Activated naive CD8-positive, alpha-beta T cell treated with anti-CD3 and anti-CD28 coated beads, Interleukin-2, amount 50 U/mL, for 24 hours (primary cell): ENCODE measurements at places on chromosomes 1 and 21.
A peak's percentile ranks its signal among the peaks of the same experiment; 100 is the strongest.

DNA sequence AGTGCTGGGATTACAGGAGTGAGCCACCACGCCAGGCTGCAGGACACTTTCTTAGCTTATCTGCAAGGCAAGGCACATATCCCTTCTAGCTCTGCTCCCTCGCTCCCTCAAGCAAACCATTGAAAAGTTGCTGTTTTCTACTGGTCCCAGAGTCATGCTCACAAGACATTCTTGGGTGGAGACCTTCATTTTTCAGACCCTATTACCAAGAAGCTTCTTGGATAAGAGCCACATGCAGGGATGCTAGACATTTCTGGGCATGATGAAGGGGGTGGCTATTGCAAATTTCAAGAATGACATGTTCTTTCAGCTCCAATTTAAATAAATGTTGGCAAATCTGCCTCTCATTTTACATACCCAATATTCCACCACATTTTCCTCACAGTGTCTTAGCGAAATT is 33.9 kb downstream of the CAPN9 start:
- no peak for DNase-seq

DNA sequence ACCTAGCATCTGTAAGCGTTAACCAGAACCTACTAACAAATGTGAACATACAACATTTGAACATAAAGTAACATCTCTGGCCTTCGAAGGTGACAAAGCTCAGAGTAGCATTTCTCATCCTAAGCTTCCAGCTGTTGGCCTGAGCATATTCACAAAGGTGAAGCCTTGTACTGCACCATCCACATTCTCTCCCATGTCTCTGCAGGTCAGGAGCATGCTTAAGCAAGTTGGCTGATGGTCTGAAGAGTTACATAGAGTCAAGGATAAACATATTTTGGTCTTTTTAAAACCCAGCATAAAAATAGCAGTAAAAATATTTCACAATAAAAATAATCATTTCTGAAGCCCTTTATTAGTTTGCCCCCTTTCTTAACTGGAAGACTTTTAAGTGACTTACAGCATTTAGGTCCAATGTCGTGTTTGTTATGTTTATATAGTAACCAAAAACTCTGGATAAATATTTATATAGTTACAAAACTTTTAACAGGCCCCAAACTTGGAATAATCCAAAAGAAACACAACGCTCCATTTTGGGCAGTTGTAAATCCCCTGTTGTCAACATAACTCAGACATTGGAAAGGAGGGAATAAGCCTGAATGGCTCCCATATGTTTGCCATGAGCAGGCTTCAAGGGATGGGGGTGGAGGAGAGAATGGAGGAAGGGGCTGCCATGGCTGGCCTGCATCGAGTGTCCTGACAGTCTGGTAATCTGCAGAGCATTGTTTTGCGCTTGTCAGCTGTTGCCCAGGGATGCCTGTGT is 42.8 kb upstream of the ENAH start:
- DNase-seq, result no peak

DNA sequence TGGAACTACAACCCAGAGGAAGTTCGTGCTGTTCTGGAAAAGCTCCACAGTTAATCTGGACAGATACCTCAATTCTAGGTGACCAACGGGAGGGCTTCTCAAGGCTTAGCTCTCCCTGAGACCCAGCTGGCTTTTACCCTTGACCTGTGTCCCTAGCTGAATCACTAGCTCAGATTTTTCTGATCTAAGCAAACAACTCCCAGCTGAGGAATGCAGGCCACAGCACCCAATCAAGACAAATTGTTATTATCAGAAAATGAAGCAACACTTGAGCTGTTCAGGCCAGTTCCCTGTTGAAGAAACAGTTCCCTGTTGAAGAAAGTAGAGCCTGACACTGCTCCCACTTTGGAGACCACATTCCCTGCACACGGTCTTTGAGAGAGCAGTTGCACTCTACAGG is 16.0 kb downstream of the DIO1 start:
- no peak for DNase-seq

GRCh38 chr1:208868554-208868953 is 624.4 kb upstream of the PLXNA2 start:
- DNase-seq, result no peak

DNA sequence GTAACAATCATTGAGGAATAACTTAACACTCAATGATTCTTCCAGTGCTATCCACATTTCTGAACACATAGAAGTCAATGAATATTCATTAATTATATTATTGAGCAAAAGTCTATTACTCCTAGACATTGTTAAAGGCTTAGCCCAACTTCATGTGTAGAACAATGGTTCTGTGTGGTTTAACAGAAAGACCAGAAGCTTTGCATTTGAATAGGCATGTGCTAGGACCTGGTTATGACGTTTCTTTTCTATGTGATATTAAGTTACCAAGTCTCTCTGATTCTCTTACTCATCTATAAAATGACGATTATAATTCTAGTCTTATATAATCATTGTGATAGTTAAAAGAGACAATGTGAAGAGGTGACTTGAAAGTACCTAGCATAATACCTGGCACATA is 5.2 kb downstream of the NTMT2 start:
- no peak for DNase-seq

DNA sequence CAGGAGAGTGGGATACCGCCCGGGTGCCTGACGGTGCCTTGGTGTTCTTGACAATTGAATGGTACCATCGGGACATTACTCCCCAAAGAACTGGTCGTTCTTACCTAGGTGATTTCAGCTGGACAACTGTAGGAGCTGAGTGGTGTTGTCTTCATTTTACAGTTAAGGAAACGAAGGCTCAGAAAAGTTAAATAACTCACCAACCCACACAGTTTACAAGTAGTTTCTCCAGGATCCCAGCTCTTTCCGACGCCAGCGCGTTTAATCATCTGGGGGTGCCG is 1.6 kb downstream of the PIK3CD start:
- DNase-seq, result no peak

GRCh38 chr21:16634515-16634914 is 878.3 kb upstream of the CXADR start:
- DNase-seq, result no peak

DNA sequence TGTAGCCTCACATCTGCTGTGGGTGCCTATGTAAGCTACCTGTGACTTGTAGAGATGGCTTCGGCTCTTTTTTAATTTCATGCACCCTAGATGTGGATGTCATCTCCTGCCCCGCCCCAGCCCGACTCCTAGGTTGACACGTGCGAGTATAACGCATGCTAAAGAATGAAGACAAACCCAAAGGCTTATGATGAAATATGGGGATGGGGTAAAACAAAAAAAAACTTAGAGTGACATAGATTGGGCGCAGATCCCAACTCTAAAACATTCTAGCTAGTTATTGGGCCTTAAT is 613 bp upstream of the ERO1B start:
- DNase-seq, result no peak

GRCh38 chr1:89557956-89558355 is 33.3 kb downstream of the LRRC8B start:
- no peak for DNase-seq

- no peak for DNase-seq
Observed at GRCh38 chr1:197526736-197527371, 248.4 kb downstream of the DENND1B start.

DNA sequence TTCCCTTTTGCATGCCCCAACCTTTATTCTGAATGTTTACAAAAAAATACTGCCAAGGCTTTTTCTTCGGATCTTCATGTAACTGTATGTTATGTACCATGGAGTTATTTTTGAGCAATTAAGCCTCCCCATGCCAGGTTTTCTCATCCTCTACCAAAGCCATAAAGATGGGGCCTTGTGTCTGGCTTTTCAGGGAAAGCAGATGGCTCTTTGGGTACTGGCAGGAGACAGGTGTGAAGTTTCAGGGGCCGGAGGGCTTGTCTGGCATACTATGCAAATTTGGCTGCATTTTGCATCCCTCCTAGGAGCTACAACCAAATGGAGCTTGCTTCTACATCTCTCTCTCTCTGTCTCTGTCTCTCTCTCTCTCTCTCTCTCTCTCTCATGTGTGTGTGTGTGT is 28.1 kb upstream of the PLXNA2 start:
- no peak for DNase-seq

DNA sequence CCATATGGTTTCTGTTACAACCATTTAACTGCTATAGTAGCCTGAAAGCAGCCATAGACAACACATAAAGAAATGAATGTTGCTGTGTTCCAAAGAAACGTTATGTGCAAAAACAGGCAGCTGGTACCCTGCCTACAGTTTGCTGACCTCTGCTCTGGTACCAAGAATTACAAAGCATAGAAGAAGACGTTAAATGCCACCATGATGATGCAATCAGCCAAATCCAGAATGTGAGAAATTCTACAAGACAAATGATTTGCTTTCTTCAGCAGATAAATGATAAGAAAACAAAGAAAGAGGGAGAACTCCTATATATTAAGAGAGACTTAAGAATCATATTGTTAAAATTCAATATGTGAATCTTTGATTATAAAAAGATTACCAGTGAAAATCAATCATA is 97.8 kb upstream of the PDE4B start:
- no peak for DNase-seq

DNA sequence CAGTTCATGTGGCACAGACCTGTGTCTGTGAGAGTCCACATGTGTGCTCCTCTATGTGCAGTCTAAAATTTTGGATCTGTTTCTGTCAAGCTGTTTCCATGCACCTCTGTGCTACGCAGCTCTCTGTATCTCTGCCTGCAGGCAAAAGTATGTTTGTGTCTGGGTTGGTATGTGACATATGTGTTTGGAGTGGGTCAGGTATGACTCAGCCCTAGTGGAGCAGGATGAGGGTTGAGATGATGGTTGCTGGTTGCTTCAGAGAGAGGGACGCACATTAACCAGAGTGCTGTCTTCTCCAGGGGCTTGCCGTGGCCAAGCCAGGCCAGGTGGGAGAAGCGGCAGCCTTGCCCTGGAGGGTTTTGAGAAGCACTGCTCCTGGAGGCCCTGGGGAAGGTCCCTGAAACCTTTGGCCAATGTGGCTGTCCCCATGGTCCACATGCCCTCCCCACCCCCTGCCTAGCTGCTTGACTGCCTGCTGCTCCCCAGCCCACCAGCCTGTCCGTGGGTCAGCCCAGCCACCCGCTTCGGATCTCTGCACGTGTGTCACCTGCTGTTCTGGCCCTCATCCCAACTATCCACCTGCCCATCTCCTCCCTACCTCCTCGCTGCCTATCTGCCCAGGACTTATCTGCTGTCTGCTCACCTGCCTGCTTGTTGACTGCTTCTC is 4.1 kb upstream of the EVA1B start:
- DNase-seq, result no peak

- DNase-seq, result no peak
Observed at GRCh38 chr21:26570203-26570602, 2.9 kb downstream of the CYYR1 start.

GRCh38 chr21:36195613-36196012 is 39.0 kb downstream of the DOP1B start:
- DNase-seq, result no peak

GRCh38 chr1:167435484-167435883 is 82.8 kb downstream of the CD247 start:
- no peak for DNase-seq

- no peak for DNase-seq
Observed at GRCh38 chr21:31670070-31670469, 10.6 kb downstream of the SOD1 start.

GRCh38 chr1:111990026-111990877 is 784 bp upstream of the KCND3 start:
- DNase-seq, result no peak

- no peak for DNase-seq
Observed at GRCh38 chr1:165543532-165544438, at the start of gene LRRC52. Gene LRRC52 (plus strand): TSS chr1:165544000. CDS start chr1:165544297, 297 bp downstream.

GRCh38 chr1:108747171-108747850 is 837 bp downstream of the STXBP3 start:
- peak; percentile 54 for DNase-seq

- no peak for DNase-seq
Observed at GRCh38 chr1:116092752-116093489, 18.3 kb upstream of the MAB21L3 start.

DNA sequence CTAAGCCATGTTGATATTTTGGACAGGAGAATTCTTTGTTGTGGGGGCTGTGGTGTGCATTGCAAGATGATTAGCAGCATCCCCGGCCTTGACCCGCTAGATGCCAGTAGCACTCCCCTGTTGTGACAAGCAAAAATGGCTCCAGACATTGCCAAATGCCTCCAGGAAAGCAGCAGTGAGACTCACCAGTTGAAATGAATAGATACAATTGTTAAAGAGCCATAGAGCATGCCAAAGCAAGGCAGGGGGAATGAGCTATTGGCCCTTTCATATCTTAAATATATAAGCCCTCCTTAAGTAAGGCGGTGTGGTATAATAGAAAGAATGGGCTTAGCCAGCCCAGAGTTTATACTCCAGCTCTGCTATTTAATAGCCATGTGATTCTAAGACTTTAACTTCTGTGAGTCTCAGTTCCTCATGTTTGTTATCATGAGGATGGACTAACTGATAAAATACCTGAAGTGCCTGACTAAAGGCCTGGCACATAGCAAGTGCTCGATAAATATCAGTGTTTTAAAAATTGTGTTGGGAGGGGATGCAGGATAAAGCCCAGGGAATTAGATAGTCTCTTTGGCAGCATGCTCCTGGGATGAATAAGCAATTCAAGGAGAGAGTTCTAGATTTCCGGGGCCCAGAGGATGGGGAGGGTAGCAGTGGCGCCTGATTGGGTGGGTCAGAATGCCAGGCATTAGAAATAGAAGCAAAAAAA is 21.1 kb upstream of the RGS4 start:
- DNase-seq, result no peak

- DNase-seq, result no peak
Observed at GRCh38 chr1:95353194-95353593, 119.2 kb downstream of the RWDD3 start.

DNA sequence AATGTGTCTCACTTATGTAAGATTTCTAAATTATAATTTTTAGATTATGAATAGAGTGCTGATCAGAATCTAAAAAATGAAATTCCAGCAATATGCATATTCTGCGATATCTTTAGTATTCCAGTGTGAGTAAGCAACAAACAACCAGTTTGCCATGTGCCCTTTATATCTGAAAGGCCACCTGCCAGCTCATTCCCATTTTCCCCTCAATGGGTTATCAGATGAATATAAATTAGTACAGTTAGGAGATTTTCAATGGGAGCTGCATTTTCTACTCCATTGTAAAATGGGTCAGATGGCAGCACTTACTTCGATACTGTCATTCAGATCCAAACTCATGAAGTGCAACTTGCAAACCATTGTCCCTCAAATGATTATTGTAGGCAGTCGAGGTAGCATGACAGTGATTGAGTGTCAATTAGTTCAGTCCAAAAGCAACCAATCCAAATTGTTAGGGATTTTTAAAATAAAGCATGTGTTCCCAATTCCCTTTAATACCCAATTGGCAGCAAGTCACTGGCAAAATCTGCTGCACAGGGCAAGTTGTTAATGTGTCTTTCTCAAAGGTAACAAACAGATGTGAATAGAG is 680.3 kb downstream of the LRRIQ3 start:
- no peak for DNase-seq
